ENCODE measurements at places on chromosomes 4 and X. TPM values are rescaled to one million over a fixed set of nuclear protein-coding genes. Genes with fewer than 3 reads are reported as not detected.

Gene CYLC1
- total RNA-seq: not detected

Gene MRPL1
- 51.7 TPM for total RNA-seq

Gene NRK
- 16.1 TPM for total RNA-seq

Gene TCP11X2
- total RNA-seq: not detected

Gene CPZ
- 0.20 TPM for total RNA-seq

Gene PNMA6A
- total RNA-seq: 1.5 TPM

Gene RRH
- total RNA-seq: not detected

Gene BST1
- total RNA-seq: 8.7 TPM

Gene SUPT20HL2
- not detected for total RNA-seq

Gene UBA1
- total RNA-seq: 280 TPM

DNA sequence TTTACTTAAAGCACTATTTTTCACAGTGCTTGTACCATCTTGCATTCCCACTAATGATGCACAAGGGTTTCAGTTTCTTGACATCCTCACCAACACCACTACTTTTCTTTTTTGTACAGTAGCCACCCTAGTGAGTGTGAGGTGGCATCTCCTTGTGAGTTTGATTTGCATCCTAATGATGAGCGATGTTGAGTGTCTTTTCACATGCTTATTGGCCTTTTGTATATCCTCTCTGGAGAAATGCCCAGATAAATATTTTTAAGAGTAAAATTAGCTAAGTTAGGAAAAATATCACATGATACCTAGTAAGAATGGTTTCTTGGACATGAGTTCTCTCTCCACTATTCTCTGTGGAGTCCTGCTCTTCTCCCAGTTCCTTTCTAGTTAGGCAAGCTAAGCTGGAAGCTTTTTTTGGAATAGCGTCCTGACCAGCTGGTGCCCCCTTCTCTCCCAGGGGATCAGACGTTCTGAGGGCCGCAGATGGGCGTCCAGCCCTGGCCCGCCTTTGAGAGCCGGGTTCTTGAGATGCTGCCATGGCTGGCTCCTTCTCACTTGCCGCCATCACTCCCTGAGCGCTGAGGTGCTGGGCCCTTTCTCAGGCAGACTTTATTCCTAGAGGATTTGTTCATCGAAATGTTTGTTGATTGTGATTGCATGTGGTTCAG lies 132.1 kb downstream of the ARHGAP10 start:
- DNase-seq: no peak

DNA sequence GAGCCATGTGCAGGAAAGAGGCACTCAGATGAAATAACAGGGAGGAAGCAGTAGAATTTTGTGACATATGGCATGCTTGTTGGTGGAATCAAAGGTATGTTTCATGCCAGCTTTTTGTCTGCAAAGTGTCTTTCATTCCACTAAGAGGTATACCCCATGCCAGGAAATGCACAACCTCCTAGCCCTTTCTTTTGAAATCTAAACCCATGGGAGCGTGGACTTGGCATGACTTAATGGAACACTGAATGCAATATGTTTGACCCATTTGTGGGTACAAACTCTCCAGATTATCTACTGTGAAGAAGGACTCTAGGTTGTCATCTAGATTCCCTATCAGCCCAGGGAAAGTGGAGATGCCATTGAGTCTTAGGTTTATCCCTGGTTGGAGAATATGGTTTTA lies 338.3 kb upstream of the TEX13C start:
- no peak for DNase-seq

- DNase-seq: no peak
Measured at GRCh38 chrX:53000447-53001135, 42.3 kb upstream of the FAM156A start.

DNA sequence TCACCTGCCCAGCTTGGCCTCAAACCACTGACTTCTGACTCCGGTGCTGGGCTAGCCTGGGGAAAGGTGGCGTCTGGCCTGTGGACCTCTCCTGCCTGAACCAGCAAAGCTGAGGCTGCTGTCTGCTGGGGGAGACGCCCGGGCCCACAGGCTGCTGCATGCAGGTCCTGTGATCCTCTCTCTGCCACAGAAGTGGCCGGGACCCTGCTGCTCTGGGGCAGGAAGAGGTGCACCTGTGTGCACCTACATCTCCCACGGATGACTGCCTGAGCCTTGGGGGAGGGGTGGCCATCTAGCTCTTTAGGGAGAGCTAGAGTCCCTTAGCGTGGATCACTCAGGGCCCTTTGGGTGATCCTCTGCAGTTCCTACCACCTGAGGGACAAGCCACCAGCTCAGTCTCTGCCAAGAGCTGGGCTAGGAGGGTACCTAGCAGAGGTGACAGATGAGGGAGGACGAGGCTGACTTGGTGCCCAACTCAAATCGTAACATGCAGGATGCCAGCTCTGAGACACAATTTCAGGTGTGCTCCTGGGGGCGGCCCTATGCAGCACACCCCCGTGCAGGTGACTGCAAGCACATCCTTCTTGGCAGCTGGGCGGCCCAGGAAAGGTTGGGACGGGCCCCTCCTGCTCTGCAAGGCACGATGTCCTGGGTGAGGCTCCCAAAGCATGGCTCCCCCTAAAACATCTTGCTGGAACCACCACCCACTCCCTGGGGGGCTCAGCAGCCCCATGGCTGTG lies 22.5 kb downstream of the LETM1 start:
- DNase-seq: no peak

- DNase-seq: no peak
Measured at GRCh38 chr4:100206850-100207249, 16.6 kb upstream of the DDIT4L start.

DNA sequence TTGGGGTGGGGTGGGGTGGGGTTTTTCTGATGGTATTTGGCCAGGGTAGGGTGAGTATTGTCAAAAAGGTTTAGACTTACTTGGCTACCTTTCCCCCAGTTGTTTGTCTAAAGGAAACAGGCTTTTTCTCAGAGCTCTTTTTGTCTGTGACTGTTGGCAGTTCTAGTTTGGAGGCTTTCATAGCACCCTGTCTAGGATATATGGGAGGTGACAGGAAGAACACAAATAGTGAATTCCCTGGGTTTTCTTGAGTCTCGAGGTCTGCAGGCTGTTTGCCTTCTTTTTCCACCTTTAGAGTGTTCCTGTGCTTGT lies 13.5 kb downstream of the RPS6KA3 start:
- no peak for DNase-seq

DNA sequence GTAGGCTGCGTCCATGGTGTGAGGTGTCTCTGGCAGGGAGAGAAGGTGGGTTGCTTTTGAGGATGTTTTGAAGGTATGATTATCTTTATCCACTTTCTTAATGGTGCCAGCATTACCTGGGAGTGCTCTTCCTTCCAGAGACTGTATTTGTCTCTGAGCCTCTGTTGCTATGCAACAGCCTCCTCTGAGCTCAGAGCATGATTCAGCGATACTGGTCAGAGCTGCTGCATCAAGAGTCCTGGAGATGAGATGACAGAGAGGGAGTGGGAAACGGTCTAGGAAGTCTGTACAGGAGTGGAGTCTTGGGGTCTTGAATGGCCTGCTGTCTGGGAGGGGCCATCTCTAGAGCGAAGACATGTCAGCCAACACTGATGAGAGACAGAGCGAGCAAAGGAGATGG lies 104.4 kb upstream of the RAB40AL start:
- peak; percentile 62 for DNase-seq

DNA sequence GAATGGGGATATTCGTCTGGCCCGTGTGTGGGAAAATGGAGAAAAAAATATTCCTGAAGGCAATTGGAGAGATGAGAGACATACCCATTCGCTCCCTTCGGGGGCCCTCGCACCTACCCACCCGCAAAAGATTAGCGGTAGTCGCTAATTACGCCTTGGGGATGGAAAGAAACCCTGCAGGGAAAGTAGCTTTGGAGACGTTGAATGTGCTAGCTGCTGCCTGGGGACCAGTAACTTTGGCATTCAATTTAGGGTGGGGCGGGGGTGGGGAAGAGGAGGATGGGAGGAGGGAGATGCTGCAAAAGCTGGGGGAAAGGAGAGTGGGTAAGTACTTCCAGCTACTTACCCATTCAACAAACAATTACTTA lies 407 bp upstream of the ZC4H2 start:
- no peak for DNase-seq

- DNase-seq: no peak
Measured at GRCh38 chr4:54626113-54626512, 31.6 kb upstream of the KIT start.

DNA sequence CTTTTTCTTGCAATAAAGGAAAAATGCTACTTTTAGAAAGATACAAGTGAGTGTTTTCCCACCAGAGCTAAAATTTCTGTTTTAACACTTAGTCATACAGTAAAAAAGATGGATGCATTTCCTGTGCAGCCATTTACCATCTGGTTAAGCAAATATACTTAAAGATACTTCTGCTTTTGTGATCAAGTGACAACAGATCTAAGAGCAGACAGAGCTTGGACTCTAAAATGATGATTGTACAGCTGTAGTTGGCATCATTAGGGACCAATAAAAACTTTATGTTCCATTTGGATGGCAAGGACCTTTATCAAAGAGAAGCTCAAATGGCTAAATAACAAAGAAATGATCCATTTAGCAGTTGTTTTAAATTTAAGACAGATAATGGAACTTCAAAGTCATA lies 270.8 kb downstream of the FSTL5 start:
- no peak for DNase-seq

- no peak for DNase-seq
Measured at GRCh38 chr4:60396341-60397049, 803.6 kb upstream of the ADGRL3 start.

- DNase-seq: no peak
Measured at GRCh38 chr4:89497517-89498308, 190.1 kb upstream of the GPRIN3 start.

DNA sequence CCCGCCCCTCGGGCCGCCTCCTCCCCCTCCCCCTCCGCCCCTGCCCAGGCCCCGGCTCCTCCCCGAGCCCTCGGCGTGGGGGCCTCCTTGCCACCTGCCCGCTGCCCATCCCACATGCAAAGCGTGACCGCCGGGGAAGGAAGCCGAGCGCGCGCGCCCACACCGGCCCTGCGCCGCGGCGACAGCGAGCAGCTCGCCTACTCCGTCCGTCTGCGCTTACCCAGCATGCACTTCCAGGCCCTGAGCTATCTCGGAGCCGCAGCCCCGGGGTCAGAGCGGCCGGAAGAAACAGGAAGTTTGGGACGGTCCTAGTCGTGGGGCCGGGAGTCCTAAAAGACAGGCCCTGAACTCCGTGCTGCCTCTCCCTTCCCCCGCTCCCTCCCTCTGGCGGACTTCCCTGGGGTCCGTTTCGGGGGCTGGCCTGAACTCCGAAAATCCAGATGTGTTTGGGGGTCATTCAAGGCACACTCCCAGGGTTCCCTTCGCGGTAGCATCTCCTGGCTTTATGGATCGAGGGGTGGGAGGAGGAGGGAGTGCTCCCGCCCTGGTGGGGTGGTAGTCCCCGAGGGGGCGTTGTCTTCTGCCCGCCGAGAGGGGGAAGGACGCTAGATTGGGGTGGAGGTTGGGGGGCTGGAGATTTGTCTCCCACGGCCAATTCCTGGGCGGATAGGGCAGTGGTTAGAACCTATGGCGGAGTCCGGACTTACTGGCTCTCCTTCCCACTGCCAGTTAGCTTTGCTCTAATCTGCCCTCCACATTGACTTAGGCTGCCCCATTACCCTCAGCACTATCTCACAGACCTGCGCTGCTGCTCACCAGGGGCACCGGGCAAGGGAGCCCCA lies 25.0 kb upstream of the BCORL1 start:
- DNase-seq: no peak

- no peak for DNase-seq
Measured at GRCh38 chrX:8462488-8462887, 2.1 kb upstream of the VCX3B start.

GRCh38 chr4:142850478-142850877 lies 4.4 kb upstream of the INPP4B start:
- DNase-seq: peak; percentile 22

GRCh38 chr4:185839770-185840169 lies 27.8 kb upstream of the SORBS2 start:
- DNase-seq: no peak

DNA sequence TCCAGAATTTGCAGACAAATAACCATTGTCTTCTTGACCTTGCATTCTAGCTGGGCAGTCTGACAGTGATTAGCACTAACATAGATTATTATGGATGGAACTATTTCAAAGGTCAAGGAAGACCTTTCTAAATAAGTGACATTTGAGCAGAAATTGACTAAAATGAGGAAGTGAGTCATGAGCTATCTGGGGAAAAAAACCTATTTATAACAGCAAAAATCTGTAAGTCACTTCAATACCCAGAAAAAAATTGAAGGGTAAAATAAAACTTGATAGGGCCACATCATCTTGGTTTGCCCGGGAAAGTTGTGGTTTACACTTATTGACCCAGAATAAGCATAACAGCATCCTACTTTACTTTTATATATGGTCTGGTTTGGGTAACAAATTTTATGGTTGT lies 414.6 kb upstream of the HS3ST1 start:
- no peak for DNase-seq

- no peak for DNase-seq
Measured at GRCh38 chr4:71497078-71497477, 158.3 kb downstream of the SLC4A4 start.

DNA sequence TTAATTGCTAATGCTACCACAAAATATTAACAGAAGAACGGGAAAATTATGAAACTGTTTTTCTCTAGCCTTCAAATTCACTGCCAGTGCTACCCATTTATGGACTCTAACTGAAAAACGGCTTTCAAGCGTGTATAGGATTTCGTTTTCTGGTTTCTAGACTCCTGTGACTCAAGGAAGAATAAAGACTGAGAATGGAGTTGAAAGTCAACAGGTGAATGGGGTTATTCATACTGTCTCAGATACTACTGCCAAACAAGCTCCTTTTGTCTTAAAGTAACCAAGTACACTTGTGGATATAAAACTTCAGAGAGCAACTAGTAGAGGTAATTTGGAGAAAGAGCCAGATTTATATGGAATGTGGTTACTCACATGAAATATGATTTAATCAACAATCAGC lies 251.1 kb upstream of the ITM2A start:
- no peak for DNase-seq

- peak; percentile 4 for DNase-seq
Measured at GRCh38 chr4:176745902-176746301, 46.8 kb downstream of the VEGFC start.

DNA sequence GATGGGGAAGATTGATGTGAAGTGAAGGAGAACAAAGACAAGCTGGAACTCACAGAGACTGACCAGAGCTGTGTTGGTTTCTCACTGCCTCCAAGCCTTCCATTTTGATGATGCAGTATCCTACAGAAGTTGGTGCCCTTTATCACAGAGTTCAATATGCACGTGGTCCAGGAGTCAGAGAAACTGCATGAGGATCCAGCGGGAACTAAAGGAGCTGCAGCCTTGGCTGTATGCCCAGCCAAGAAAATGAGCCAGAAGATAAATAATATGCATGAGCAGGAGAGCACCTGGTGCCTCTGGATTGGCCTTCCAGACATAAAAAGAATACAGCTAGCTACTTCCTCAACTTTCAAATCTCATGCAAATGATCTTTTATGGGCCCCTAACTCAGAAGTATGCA lies 44.3 kb upstream of the DCLK2 start:
- DNase-seq: peak; percentile 60

DNA sequence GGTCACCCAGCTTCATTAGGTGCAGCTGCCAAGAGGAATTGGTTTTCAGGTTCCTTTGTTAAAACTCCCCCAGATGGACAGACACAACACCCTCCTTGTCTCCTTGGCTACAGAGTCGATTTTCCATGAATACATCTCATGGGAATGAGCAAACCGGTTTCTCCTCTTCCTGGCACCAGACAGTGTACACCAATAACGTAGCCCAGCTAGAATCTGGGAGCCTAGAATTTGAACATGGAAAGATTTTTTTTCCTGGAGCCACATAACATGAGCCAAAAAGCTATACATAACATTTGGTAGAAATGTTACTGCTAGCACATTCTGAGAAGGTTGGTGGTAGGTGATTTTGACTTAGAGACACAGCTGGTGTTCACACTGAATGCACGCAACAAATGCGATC lies 62.9 kb upstream of the SLC34A2 start:
- DNase-seq: no peak

- no peak for DNase-seq
Measured at GRCh38 chr4:19010761-19011160, 989.2 kb upstream of the LCORL start.
